AG04450 (cell line): ENCODE measurements at places on chromosomes 4 and X. TPM values are rescaled to one million over a fixed set of nuclear protein-coding genes. Genes with fewer than 3 reads are reported as not detected.

GRCh38 chrX:30702736-30703135, 49.5 kb downstream of the GK start:
- DNase-seq = peak; percentile 45

DNA sequence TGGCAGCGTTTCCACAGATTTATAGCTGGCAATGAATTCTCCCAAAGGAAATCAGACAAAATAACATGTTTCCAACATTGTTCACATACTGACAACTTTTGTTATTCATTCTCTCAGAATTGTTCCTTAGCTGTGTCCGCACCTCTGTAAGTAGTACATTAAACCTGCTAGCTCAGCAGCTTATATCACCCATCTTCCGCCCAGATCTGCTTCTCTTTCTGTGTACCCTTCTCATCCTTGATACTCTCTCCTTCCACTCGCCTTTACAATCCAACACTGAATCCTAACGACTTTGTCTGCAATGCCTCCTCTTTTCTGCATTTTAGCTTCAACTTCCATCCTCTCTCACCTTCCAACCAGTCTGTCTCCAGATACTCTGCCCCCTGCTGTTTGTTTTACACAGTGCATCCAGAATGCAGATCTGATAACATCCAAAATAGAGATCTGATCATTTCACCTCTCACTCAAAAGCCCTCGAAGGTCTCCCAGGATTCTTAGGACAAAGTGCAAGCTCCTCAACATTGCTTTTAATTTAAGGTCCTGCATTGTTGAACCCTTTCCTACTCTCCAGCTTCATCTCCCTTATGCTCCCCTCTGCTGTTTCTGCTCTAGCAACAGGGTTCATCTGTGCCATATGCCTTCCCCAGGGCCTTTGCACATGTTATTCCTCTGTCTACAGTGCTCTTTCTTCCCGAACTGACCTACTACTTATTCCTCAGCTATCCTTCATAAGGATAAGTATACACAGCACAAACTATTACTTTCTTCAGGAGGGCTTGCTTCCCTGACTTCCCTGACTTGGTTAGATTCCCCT, 67.3 kb upstream of the VBP1 start:
- no peak for DNase-seq

GRCh38 chr4:88060431-88060830, 53.0 kb downstream of the PKD2 start:
- DNase-seq = no peak

DNA sequence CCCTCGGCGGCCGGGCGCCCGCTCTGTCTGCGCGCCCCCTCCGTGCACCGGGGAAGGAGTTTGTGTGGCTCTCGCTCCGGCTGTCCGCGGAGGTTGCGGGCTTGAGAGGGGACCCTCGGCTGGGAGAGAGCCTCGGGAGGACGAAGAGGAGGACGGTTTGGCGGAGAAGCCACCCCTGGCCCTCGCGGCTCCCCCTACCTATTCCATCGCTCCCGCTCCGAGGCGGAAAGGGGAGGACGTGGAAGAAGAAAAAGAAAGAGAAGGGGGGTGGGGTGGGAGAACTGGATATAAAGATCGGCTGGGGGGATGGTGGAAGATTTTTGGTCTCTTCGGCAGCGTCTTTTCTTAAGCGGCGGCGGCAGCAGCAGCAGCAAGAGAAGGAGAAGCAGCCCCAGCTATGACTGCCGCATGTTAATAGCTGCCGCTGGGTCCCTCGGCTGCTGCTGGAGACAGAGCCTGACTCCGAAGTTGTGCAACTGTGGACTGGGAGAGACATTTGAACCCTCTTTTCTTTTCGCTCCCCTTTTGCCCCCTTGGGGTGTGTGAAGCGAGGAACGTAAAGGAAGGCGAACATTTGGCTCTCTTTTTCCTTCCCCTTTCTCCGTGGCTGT, 895 bp downstream of the ADGRL3 start:
- no peak for DNase-seq

GRCh38 chrX:41723826-41724225, at the start of gene GPR82:
GPR82 (plus strand) TSS chrX:41724181; CDS start chrX:41727027, 2,846 bp downstream.
- DNase-seq = no peak

DNA sequence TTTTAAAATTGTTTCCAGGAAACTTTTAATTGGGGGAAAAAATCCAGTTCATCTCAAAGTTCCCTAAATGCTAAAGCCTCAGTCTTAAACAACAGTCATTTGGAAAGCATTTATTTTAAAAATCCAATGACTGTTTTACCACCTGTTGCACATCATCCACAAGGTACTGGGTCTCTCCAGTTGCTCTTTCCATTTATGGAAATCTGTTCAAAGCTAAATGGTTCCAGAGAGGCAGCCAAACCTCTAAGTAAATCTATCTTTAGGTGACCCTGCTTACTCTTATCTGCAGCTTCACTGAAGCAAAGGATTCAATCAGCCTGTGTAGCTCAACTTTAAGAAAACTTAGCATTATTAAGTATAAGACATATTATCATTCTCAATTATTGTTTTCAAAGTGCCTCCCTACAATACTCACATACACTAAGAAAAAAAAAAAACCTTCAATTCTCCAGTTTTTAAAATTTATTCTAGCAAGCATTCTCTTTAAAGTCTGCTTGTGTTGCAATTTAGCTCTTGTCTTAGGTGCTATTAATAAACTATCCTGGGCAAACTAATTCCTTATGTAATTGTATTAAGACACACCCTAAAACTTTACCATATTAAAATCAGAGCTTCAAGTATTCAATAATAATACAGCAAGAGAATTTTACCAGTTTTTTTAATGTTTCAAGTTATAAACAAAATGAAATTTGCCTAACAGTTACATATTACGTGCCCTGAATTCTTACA, 60.6 kb downstream of the NOCT start:
- no peak for DNase-seq

GRCh38 chr4:80471756-80472155, 136.2 kb downstream of the CFAP299 start:
- peak; percentile 20 for DNase-seq

- no peak for DNase-seq
These were observed 131.9 kb downstream of the RTL3 start for GRCh38 chrX:78527263-78527662.

DNA sequence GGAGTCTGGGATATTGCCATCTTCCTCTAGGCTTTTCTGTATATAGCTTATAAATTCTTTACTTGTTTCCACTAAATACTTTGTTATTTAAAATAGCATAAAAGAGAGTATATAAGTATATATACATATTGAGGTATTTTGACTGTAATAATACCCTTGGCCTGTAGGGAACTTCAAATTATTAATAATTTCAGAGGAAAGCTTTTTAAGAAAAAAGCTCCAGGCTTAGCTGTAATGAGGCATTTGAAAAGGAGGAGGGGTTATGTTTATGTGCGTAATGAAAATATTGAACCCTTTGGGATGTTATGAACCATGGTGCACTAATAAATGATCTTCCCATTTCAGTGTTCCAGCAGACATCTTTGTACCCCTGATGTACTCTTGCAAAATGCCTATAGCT, 578.1 kb downstream of the RPA4 start:
- no peak for DNase-seq

GRCh38 chr4:106041294-106042002, 146.2 kb downstream of the NPNT start:
- DNase-seq = no peak

DNA sequence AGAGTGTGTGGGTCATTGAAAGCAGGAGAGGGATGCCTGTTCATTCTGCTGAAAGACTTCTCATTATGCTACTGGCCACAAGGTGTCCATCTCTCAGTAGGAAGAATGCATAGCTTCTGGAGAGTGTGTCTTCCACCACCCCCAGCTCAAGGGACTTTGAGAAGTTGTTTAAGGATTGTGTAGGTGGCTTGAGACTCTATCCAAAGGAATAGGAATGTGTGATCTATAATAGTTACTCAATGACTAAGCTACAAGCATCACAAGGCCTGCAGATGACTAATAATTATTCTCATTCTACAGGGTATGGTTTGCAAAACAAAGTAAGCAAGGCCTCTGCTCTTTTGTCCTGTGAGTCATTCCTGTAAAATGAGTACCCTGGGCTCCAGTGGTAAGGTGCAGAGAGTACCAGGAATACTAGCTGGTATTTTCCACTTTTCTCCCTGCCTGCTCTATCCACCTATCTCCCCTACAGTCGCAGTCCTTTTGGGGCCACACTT, 279.8 kb upstream of the BOD1L1 start:
- DNase-seq = peak; percentile 90

DNA sequence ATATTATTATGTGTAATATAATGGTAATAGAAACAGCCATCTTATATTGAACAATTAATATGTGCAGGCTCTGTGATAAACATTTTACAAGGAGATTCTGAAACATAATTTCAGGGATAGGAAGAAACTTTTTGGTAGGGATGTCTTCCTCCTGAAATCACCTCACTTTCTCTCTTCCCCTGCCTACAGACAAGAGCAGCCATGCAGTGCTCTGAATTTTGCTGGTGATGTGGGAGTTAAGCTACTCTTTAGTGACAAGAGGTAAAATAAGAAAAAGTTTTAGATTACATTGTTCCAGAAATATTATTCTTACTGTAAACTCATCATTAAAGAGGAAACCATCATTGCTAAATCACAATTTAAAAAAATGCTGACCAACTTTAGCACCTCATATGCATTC, 36.1 kb downstream of the LARP7 start:
- no peak for DNase-seq

DNA sequence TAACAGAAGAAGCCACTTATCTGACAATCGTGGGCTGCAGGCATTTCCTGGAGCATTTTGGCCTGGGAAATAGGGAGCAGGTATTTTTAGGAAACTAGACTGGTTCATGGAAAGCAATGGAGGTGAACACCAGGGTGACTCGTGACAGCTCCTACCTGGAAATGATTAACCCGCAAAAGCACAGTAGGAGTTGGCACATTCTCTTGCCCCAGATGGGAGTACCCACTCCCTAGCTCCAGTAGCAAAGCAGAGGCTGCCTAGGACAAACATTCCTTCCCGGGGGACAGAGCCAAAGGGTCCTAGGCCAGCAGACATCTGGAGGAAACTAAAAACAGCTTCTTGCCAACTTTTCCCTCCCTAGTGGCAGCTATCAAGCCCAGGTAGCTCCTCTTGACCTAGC, 29.0 kb downstream of the RTL5 start:
- no peak for DNase-seq

DNA sequence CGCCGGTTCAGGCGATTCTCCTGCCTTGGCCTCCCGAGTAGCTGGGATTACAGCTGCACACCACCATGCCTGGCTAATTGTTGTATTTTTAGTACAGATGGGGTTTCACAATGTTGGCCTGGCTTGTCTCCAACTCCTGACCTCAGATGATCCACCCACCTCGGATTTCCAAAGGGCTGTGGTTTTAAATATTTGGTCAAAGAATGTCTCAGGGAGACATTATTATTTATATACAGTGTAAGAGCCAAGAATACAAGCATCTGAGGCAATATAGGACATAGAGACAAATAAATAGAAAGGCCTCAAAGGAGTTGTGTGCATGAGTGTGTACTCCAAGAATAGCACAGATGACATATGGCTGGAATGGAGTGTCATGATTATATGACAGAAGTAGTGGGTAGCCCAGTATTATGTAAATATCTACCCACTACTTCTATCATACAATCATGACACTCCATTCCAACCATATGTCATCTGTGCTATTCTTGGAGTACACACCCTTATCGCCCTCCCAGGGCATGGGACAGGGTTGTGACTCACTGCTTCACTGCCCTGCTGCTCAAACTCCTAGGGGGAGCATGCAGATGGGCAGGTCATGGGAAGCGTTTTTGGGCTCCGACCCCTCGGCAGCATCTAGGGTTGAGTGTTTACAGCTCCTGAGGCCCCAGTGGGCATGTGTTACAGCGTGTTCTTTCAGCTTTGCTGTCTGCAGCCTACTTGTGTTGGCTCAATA, 1649.8 kb upstream of the PCDH10 start:
- peak; percentile 81 for DNase-seq

DNA sequence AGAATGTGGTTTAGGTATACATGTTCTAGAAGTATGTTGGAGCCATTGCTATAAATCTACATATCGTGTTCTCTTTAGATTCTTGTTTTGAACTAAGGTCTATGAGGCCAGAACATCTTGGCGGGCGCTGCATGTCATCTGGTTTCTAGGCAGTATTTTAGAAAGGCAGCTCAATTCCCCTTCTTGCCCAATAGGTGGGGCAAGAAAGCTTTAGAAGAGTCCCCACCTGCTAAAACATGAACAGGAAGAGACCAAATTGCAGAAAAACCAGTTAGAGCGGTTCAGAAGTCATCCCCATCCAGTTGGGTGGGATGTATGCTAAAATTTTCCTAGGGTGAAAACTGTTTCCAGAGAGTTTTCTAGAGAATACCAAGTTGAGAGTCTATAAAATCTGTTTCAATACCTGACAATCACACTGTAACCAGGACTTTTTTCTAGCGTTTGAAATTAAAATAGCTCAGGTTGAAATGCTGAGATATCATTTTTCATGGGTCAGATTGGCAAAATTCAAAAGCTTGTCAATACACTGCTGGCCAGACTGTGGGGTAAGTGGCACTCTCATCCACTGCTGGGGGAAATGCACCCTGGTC, 17.5 kb upstream of the SH3KBP1 start:
- DNase-seq = no peak

MAGED4B gene
- polyA plus RNA-seq = 58.6 and 79.6 TPM in 2 replicates

USP17L17 gene
- polyA plus RNA-seq = not detected in 2 replicates

ELOVL6 gene
- 21.4 and 30.7 TPM in 2 replicates for polyA plus RNA-seq

UGT2B15 gene
- not detected in 2 replicates for polyA plus RNA-seq

CT45A5 gene
- polyA plus RNA-seq = not detected in 2 replicates

SLC38A5 gene
- polyA plus RNA-seq = 19.1 and 22.3 TPM in 2 replicates
